ENCODE measurements at places on chromosomes 16 and 17.
A peak's percentile ranks its signal among the peaks of the same experiment; 100 is the strongest.

- DNase-seq = no peak
These were observed 15.0 kb upstream of the NTN1 start for GRCh38 chr17:9006175-9006767.

- DNase-seq = peak; percentile 76
These were observed 139.5 kb downstream of the CYLD start for GRCh38 chr16:50881331-50881830.

- DNase-seq = no peak
These were observed 18.4 kb downstream of the GJD3 start for GRCh38 chr17:40345994-40346764.

- no peak for DNase-seq
These were observed 48.1 kb upstream of the KSR1 start for GRCh38 chr17:27407916-27408864.

GRCh38 chr17:30922235-30923030 lies 688 bp downstream of the ADAP2 start:
- peak; percentile 37 for DNase-seq

GRCh38 chr16:72848759-72849664 lies 198.9 kb downstream of the ZFHX3 start:
- peak; percentile 83 for DNase-seq

GRCh38 chr16:87725596-87726235 lies 40.1 kb downstream of the KLHDC4 start:
- DNase-seq = no peak

DNA sequence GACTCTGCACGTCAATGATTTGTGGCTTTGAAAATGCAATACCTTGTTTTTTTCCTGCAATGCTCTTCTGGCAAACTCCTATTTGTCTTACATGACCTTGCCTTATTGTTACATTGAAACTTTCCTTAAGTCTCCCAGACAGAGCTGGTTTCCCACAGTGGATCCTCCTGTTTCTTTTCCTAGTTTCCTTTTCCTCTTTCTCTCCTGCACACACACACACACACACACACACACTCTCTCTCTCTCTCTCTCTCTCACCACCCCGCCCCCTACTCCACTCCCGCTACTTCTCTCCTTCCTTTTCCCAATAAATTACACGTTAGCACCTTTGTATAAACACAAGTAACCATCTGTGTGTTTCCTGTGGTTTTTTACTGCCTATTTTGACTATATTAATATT lies 2.3 kb downstream of the ORC6 start:
- no peak for DNase-seq

- peak; percentile 88 for DNase-seq
These were observed 58.4 kb downstream of the SRL start for GRCh38 chr16:4183237-4184037.

DNA sequence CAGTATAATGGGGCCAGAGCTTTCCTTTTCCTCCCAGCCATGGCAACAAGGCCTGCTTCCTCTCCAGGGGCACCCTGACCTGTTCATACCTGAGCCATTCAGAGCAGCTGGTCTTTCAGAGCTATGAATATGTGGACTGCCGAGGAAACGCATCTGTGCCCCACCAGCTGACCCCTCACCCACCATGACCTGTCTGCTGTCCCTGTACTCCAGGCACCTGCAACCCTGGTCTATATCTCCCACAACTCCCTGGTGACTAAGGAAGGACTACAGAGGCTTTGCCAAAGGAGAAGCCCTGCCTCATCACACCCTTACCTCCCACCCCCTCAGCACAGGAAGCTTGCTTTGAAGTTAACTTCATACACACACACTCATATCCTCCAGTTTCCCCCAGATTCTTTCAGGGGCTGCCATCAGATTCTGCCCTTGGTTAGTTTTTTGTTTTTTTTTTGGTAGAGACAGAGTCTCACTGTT lies 6.0 kb downstream of the TMEM106A start:
- no peak for DNase-seq

GRCh38 chr16:309476-309875 lies 26.5 kb downstream of the PDIA2 start:
- peak; percentile 20 for DNase-seq

GRCh38 chr17:64991726-64992125 lies 64.8 kb downstream of the GNA13 start:
- DNase-seq = no peak

DNA sequence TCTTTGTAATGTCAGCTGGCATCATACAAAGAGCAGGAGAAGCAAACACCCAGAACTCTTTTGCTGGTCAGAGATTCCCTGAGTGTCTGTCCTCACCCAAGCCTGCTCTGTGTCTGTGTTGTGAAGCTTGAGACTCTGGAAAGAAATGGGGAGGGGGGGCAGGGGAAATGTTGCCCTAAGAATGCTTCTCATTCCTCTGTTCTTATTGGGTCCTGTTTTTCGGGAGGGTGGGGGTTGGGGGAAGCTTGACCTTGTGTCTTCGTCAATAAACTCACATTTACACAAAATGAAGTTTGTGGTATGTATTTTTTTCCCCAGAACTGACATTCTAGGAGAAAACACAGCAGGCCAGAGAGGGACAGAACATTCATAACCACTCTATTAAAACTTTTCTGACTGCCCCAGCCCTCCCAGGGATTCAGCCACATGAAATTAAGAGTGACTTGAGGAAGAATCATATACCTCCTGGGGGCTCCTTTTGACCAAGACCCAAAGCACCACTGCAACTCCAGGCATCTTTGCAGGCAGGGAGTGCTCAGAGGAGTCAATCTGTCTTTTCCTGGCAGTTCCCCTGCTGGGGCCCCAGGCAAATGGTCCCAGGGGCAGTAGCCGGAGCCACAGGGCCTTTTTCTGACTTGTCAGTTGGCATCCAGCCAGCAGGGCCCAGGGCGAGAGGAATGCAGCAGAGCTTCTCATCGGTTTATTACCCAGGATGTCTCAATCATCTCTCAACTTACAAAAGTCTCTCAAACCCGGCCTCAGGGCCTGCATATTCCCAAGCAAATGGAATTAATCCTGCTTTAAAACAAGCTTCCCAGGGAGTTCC lies 5.1 kb upstream of the RASL10B start:
- DNase-seq = no peak

GRCh38 chr16:83206426-83206825 lies 579.7 kb downstream of the CDH13 start:
- DNase-seq = peak; percentile 17

GRCh38 chr17:45702666-45703266 lies 81.4 kb upstream of the CRHR1 start:
- no peak for DNase-seq

GRCh38 chr16:67191411-67191994 lies 452 bp upstream of the E2F4 start:
- no peak for DNase-seq

DNA sequence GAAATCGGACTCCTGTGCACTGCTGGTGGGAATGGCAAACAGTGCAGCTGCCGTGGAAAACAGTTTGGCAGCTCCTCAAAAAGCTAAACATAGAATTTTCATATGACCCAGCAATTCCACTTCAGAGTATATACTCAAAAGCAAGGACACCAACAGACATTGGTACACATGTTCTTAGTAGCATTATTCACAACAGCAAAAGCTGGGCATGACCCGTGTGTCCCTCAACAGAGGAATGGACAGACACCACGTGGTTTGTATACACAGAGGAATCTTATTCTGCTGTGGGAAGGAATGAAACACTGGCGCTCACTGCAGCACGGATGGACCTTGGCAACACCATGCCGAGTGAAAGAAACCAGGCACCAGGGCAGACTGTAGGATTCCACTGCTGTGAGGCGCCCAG lies 16.0 kb downstream of the NPTX1 start:
- DNase-seq = no peak

DNA sequence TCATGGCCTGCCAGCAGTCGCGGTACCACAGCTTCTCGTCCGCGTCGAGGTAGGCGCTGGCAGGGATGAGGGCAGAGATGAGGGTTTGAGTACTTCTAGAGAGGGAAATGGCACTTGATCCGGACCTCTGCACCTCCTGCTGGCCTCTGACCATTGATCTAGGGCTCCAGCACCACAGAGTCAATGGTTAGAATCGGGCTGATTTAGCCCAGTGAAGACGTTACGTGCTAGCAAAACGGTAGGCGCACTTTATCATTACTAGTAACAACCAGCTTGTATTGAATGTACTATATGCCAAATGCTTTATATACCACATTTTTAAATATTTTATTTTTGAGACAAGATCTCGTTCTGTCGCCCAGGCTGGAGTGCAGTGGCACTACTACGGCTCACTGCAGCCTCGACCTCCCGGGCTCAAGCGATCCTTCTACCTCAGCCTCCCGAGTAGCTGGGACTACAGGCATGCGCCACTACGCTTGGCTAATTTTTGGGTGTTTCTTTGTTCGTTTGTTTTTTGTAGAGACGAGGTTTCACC lies 526 bp downstream of the TSNAXIP1 start:
- DNase-seq = no peak

DNA sequence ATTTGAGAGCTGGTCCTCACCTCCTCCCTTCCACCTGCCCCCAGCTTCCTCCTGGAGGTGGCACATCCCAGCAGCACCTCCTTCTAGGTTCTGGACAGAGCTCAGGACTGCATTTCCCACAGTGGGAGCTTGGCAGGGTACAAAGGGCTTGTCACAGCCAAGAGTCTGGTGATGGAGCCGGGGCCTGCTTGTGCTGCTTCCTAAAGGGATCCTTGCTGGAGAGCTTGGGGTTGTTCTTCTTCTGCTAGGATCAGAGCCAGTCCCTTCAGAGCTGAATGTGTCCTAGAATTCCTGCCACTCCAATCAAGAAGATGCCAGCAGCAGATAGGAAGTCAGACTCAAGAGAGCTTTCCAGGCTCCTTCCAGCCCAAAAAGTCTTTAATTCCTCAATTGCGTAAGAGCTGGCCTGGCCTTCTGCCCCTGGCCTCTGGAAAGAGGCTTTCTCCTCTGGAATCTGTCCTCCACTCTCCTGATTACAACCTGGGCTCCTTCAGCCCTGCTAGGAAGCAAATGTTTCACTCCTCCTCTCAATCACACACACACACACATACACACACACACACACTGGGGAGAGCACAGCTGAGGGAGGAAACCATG lies 4.4 kb downstream of the CD300E start:
- no peak for DNase-seq

DNA sequence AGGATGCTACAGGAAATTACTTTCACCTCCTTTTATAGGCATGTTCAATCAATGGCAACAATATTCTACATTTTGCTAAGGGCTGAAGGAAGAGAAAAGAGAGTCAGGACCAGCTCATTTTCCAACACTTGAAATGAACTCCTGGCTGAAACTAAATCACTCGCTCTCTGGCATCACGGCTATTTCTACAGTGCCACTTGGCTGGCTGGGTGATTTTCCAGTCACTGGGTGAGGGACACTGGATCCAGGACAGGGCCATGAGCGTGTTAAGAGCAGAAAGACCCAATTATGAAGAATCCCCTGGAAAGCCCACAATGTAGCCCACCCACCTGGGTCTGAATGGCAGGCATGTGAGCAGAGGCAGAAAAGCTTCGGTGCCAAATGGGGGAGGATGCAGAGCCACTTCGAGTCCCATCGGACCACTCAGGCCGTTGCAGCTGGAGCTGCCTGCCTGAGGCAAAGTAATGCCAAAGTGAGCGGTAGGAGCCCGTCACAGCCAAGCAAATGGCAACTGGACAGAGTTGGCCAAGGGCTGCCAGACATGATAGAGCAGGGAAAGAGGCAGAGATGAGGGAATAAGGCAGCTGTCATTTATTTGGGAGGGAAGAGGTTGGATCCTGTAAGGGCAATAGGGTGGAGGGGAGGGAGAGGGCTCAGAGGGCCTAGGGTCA lies 246.2 kb downstream of the STX8 start:
- DNase-seq = no peak

GRCh38 chr17:48552466-48553189 lies 7.7 kb upstream of the HOXB2 start:
- no peak for DNase-seq

DNA sequence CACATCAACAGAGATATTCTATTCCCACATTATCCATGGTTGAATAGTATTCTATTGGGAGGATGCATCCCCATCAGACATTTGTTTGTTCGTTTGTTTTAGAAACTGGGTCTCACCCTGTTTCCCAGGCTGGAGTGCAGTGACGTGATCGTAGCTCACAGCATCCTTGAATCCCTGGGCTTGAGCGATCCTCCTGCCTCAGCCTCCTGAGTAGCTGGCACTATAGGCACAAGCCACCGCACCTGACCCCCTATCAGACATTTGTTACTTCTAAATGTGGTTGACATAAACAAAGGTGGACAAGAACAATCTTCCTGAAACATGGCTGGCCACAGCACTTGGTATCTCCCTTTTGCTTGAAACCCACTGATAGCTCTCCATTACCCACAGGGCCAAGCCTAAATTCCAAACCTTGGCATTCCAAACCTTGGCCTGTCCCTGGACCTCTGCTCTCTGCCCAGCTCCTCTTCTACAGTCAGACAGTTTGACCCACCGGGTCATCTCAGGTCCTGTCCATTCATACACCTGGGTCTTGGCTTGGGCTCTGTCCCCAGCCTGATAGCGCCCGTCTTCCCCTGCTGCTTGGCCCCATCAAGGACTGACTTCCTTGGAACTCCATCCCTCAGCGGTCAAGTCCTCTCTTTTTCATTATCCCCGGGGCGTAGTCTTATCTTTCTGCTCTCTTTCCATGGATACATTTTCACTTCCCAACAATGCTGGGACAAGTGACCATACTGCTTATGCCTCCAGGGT lies 1.5 kb upstream of the PRR29 start:
- DNase-seq = no peak

- no peak for DNase-seq
These were observed 9.5 kb upstream of the HES7 start for GRCh38 chr17:8133399-8133798.

- DNase-seq = no peak
These were observed 23.5 kb upstream of the FOXK2 start for GRCh38 chr17:82495844-82496528.

- no peak for DNase-seq
These were observed 4.2 kb downstream of the PYCARD start for GRCh38 chr16:31198207-31198882.

- peak; percentile 23 for DNase-seq
These were observed 50.6 kb downstream of the HS3ST3B1 start for GRCh38 chr17:14351493-14351892.

- no peak for DNase-seq
These were observed 1.3 kb downstream of the TOM1L2 start for GRCh38 chr17:17970699-17971430.

- DNase-seq = no peak
These were observed 55.4 kb upstream of the ACSF3 start for GRCh38 chr16:89038221-89038721.

DNA sequence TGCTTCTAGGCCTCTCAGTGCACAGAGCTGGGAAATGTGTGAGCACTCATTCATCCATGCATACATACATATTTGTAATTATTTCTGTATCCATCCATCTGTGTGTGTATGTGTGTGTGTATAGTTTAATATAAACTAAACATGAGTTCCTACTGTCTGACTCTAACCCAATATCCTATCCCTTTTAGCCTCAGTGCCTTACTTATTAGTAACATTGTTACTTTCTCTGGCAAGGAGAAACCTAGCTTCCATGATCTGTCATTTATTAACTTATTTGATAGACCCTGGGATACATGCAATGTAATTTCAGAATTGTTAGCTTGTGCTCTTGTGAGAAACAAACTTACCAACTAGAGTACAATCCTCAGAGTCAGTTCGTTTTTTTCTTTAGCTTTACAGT lies 59.0 kb upstream of the WSCD1 start:
- no peak for DNase-seq

All from common myeloid progenitor, CD34-positive (primary cell).